Stimulated activated CD4-positive, alpha-beta T cell treated with anti-CD3 and anti-CD28 coated beads, Interleukin-1b, Interleukin-23, amount 100 ng/mL, for 4 hours (primary cell): ENCODE measurements at places on chromosomes 11 and 22.

DNA sequence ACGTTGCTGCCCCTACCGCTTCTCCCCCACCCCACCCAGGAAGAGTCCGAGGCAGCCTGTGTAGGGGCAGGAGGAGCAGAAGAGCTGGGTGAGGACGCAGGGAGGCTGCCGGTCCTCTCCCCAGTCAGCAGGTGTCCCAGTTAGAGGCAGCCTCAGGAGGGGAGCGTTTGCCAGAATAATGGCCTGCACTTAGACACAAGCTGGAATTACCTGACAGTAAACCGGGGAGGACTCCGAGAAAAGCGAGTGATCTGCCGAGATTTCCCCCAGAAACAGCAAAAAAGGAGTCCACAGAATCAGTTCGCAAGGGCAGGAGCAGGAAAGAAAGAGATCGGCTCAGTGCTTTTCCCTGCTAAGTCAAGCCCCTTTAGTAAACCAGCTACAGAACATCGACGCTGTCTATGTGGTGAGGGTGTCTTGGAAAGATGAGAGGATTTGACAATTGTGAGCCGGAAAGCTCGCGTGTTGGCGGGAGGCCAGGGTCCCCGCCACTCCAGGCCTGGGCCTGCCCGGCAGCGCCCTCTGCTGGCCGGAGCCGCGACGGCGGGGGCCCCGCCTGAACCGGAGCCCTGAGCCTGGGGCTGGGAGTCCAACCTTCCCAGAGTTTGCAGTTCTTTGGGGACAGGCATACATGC is 17.7 kb upstream of the THRSP start:
- peak; percentile 79 for DNase-seq

- DNase-seq = no peak
Observed at GRCh38 chr11:862081-862661, 19.5 kb downstream of the TSPAN4 start.

DNA sequence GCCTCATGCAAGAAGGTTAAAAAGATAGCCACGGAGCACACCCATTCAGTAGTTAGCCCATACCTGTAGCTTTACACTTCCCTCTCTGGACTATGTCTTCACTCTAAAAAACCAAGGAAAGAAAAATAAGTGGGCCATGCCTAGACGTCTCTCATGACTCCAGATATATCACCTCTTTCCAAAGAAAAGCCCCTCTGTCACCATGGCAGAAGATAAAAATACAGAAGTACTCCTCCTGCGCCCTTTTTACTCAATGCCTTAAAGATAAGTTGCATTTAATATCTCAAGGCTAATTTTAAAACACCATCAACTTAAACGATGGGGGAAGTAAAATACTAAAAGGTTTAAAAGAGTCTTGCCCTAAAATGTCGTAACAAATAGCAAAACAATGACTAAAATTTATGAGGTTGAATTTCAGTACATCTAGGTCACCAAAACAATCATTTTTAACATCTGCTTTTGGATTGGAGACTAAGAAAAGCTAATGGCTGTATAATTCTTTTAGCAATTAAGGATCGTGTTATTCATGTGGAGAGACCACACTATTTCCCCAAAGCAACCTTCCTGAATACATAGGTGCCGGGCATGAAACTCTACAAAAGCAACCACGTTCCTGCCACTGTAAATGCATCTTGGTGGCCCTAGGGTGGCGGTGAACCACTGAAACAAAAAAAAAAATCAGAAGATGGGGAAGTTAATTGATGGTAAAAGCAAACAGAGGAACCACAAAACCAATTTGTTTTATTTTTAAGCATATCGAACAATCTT is 46.0 kb downstream of the CELF1 start:
- DNase-seq = no peak

GRCh38 chr11:104410336-104410735 is 246.4 kb upstream of the PDGFD start:
- no peak for DNase-seq

GRCh38 chr22:26800858-26801257 is 143.5 kb downstream of the MIAT start:
- no peak for DNase-seq

DNA sequence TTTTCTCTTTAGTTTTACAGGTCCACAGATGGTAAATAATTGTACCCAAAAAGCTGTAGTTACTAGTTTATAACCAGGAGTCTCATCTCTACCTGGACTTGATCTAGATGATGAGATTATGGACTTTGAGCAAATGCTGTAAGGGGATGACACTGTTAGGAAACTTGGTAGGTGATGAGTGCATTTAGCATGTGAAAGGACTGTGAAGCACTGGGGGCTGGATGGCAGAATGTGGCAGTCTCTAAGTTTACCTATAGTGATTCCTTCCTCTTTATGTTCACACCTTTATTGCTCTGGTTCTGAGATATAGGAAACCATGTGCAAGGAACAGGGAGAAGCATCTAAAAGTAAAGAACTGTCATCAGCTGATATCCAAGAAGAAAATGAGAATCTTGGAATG is 230.7 kb upstream of the CHORDC1 start:
- no peak for DNase-seq

GRCh38 chr11:132050049-132050448 is 679.6 kb downstream of the NTM start:
- DNase-seq = no peak

- peak; percentile 71 for DNase-seq
Observed at GRCh38 chr11:68447015-68447801, 13.3 kb upstream of the PPP6R3 start.

GRCh38 chr22:48532986-48533385 is 1294.7 kb downstream of the BRD1 start:
- no peak for DNase-seq

- DNase-seq = no peak
Observed at GRCh38 chr11:12184699-12185098, 74.3 kb downstream of the MICAL2 start.

- DNase-seq = no peak
Observed at GRCh38 chr11:12361682-12362081, 15.7 kb upstream of the PARVA start.

DNA sequence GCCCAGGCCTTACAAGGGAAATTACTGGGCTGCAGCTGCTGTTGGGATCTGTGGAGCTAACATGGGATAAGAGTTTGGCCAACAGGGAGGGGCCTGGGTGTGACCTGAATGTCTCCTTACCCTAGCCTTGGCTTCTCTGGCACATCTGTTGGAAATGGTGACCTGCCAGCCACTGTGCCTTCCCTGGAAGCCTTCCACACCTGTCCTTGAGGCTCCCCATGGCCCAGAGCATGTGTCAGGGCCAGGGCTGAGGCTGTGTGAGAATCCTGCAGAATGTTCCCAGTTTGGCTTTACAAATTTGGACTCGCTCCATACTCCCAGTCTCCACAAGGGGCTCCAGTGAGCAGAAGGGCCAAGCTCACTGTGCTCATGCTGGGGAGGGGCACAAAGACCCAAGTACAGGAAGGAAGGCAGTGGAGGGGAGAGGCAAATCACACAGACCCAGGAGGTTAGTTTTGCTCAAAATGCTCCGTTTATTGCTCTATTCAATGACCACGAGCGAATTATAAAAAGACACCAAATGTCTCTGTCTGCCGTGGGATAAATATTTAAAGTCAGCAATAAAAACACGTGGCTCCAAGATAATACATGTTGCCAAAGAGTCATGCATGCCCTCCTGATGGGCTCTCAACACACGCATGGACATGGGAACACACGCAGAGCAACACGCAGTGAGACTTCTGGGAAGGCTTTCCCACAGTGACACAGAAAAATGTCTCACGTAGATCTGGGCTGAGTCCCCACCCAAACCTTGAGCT is 1.7 kb upstream of the IGSF22 start:
- DNase-seq = peak; percentile 34

DNA sequence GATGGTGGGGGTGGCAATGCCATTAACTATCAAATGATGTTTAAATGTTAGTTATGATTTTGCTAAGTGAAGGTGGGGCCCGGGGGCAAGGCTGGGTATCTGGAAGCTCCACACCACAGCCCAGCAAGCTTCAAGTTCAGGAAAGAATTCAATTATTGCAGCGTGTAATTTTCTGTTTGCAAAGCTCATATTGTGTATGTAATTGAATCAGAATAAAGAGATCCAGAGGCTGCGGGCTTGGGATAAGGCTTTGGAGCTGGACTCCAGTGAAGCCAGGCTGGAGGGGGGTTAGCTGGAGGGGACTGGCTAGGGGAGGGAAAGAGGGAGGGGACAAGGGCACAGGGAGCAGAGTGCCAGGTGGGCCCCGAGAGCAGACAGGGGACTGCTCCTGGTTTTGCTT is 557.1 kb upstream of the CADM1 start:
- DNase-seq = no peak

- DNase-seq = no peak
Observed at GRCh38 chr22:23101524-23101923, 31.2 kb downstream of the GNAZ start.

- no peak for DNase-seq
Observed at GRCh38 chr11:37788141-37788877, 1190.3 kb upstream of the RAG2 start.

- DNase-seq = no peak
Observed at GRCh38 chr11:110830747-110831146, 118.5 kb upstream of the ARHGAP20 start.

- no peak for DNase-seq
Observed at GRCh38 chr11:45185228-45185729, 38.8 kb downstream of the PRDM11 start.

DNA sequence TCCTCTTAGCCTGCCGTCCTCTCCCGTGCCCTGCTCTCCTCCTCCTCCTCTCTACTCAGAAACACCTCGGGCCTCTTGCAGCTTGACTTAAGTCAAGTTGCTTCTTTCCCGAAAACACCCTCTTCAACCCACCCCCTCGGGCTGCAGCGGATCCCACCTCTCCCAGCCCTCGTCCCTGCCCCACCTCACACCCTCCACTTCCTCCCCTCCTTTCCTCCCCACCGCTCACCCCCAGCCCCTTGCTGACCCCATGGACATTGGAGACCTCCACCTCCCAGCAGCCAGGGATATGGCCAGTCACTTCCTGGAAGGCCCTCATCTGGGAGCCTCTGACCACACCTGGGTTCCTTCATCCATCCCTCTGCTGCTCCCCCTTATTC is 8.5 kb upstream of the CYTH4 start:
- no peak for DNase-seq

- no peak for DNase-seq
Observed at GRCh38 chr22:19905347-19906276, 36.0 kb upstream of the COMT start.
